DMS153 (cell line): ENCODE measurements at places on chromosomes 11 and 22.

DNA sequence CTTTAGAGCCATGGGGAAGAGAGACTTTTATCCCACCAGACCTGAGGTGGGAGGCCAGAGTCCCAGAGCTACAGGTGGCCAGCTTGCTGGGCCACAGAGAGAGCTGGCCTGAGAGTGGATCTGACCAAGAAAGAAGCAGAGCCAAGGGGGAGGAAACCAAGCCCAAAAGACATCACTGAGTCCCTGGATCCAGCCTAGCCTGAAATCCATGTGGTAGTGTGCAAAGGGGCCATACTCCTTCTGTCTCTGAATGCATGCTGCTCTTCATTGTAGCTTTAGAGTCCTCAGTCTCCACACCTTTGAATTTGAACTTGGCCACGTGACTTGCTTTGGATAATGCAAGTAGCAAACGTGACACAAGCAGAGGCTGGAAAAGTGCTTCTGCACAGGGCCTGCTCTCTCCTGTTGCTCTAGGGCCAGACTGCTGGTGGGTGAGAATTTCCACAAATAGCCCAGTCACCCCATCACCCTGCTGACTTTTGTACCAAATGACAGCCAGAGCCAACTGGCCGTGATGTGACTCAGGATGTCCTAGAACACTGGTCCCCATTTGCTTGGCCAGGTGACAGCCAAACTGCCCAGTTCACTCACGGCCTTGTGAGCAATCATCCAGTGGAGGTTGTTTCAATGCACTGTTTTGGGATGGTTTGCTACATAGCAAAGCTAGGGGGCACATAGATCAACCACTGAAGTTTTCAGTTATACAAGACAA is 93.6 kb downstream of the DHCR7 start:
- no peak for DNase-seq

DNA sequence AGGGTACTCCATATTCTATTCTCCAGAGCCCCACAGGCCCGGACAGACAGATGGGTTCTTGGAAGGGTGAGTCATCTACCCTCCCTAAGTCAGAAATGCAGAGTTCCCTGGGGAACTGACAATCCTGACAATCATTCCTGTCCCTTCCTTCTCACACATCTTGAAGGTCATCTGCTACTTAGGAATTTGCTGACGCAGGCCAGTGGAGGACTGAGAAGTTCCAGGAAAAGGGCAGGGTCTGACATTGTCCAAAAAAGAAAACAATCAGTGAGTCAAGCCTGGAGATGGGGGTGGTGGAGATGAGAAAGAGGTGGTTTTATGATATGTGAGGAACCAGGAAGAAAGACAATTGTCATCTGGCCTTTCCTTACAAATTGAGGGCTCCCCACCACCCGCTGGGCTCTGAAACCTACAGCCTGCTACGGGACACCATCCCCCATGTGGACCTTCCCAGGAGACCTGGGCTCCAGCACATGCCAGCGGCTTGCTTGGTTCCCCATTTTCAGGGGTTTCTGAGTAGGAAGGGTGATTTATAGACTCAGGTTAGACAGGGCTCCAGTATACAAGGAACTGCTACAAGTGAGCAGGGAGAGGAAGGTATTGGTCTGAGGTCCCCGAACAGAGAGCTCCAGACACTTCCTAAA is 12.9 kb downstream of the CD59 start:
- no peak for DNase-seq

GRCh38 chr11:104637662-104638170 is 260.5 kb downstream of the CASP12 start:
- DNase-seq: no peak

GRCh38 chr22:22830193-22830592 is 57.4 kb upstream of the IGLL5 start:
- no peak for DNase-seq

DNA sequence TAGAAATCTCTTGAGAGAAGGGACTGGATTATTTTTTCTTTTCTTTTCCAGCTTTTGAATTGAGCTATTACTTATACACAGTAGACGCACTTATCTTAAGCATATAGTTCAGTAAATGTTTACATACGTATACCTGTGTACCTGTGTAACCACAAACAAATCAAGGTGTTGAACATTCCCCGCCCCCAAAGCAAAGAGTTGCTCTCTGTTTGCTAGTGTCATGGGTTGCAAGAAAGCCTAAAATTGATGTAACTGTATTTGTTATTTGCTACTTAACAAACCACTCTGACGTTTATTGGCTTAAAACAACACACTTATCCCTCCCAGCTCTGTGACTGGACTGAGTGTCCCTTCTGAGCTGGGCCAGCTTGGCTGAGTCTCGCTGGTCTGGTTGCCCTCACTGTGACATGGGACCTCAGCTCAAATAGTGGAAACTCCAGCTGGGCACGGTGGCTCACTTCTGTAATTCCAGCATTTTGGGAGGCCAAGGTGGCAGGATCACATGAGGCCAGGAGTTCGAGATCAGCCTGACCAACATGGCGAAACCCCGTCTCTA is 25.4 kb upstream of the CABP2 start:
- DNase-seq: no peak

- peak; percentile 26 for DNase-seq
Observed at GRCh38 chr11:26331911-26332571, at the start of gene ANO3. Gene ANO3 (plus strand): TSS chr11:26332130. CDS start chr11:26332276, 146 bp downstream.

DNA sequence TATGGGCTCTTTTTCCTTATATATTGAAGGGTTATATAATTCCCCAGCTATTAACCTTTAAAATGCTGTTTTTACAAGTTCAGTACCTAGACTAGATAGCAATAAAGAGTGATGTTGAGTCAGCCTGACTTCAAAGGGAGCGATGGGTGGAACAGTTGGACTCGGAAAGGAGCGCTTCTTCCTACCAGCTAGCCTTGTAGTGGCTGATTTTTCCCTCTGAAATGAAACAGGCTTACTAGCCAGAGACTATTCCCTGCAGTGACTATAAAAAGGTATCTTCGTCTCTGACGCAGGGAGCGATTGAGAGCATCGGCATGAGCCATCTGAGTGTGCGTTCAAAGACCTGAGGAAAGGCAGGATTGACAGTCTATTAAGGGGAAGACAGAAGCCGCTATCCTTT is 66.0 kb upstream of the GRAMD1B start:
- DNase-seq: no peak

DNA sequence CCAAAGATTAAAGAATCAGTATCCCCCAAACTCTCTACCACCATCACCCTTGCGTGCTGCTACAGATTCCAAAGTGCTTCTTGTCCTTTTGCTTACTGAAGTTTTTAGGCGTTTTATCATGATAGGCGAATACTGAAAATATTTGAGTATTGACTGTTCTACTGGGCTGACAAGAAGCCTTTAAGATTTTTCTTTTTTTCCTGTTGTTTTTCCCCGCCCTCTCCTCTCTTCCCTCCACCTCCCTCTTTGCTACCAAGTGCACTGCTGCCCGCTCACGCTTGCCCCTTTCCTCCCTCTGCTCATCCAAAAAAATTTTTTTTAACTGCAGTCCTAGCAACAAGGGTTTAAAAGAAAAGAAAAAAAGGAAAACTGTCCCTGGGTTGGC is 679 bp downstream of the SPCS2 start:
- DNase-seq: no peak

- no peak for DNase-seq
Observed at GRCh38 chr22:27089264-27089663, 431.9 kb downstream of the MIAT start.

- no peak for DNase-seq
Observed at GRCh38 chr22:39254122-39254521, 9.3 kb upstream of the PDGFB start.

DNA sequence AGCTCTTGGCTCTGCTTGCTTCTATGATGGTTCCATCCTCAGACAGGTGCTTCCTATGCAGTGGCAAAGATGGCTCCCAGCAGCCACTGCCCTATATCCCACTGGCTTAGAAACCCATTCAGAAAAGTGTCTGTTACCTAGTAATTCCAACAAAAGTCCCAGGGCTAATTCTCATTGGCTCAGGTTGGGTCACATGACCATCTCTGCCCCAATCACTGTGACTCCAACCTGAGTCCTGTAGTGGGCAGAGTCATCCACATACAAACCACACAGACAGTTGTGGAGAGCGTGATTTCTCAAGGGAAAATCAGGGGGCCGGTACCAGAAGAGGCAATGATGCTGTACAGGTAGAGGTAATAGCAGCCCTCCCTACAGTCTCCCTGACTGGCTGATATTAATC is 67.5 kb downstream of the LHFPL7 start:
- DNase-seq: no peak

- DNase-seq: no peak
Observed at GRCh38 chr11:1125803-1126202, 31.9 kb upstream of the MUC5AC start.

- DNase-seq: no peak
Observed at GRCh38 chr22:33180356-33180755, 122.2 kb upstream of the SYN3 start.

DNA sequence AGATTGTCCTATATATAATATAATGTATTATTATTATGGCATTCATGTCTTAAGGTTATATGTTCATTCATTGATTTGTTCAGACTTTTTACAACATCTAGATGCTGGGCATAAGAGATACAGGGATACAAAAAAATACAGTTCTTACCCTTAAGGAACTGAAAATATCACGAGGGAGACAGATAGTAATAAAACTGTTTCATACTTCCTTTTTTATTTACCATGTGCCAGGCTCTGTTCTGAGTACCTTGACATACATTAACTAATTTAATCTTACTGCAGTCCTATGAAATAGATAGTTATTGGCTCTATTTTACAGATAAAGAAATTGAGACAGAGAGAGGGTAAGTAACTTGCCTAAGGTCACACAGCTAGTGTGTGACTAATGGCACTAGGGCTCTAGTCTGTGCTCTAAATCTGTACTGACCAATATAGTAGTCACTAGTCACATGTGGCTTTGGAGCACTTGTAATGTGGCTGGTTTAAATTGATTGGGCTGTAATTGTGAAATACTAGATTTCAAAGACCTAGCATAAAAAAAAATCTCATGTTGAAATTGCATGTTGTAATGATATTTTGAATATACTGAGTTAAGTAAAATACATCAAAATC is 21.3 kb downstream of the TRIM44 start:
- DNase-seq: no peak

DNA sequence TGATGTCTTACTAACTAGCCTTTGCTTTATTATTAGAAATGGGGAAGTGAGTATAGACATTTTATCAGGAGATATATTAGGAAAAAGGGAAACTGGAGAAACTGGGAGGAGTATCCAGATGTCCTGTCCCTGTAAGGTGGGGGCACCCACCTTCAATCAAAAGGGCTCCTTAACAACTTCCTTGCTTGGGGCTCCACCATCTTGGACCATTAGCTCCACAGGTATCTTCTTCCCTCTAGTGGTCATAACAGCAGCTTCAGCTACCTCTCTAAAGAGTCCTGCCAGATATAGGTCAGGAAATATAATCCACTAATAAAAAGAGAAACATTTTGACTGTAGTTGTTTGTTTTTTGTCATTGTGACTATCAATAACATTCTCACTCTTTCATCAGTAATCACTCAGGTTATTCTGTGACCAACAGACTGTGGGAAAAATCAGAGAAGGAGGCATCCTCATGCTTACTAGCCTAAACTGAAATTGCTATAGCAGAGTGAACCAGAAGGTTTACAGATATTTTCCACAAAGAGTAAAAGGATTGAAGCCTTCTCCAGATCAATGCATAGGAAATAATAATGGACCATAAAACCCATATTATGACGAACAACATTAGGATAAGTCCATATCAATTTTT is 10.4 kb downstream of the OR51B4 start:
- DNase-seq: no peak

GRCh38 chr11:88213406-88213805 is 38.2 kb upstream of the RAB38 start:
- DNase-seq: no peak

- no peak for DNase-seq
Observed at GRCh38 chr11:70262951-70263350, 7.5 kb upstream of the PPFIA1 start.

- no peak for DNase-seq
Observed at GRCh38 chr11:59660621-59661020, 8.2 kb downstream of the PATL1 start.

DNA sequence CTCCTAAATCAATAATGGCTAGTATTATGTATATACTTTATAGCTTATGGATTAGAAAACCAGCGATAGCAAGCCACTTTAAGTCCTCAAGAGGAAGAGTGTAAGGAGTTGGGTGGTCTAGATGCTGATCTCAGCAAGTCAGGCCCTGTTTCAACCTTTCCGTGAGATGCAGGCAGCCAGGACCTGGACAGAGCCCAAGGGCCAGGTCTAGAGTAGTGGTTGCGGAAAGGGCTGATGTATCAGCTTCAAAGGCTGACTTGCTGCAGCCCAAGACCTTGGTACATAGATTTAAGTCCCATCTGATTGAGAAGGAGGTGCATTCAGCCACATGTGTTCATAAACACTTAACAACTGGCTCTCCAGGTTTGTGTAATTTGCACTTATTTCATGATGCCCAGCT is 33.4 kb downstream of the FLI1 start:
- no peak for DNase-seq

- no peak for DNase-seq
Observed at GRCh38 chr11:9533736-9534473, 39.6 kb upstream of the WEE1 start.

DNA sequence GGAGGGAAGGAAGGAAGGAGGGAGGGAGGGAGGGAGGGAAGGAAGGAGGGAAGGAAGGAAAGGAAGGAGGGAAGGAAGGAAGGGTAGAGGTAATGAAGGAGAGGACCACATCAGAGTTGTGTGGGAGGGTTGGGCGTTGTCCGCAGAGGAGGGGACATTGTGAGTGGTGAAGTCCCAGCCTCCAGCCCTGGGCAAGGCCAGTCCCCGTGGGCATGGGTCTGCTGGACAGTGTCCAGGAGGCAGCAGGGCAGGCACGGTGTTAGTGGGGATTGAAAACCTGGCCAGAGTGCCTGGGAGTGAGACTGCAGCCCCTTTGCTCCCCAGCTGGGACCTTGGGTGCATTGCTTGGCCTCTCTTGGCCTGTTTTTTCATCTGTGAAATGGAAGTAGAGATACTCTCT is 1462.3 kb downstream of the BRD1 start:
- no peak for DNase-seq

- no peak for DNase-seq
Observed at GRCh38 chr11:46105926-46106325, 15.3 kb downstream of the PHF21A start.

GRCh38 chr11:96049426-96049825 is 125.5 kb upstream of the MTMR2 start:
- DNase-seq: no peak

DNA sequence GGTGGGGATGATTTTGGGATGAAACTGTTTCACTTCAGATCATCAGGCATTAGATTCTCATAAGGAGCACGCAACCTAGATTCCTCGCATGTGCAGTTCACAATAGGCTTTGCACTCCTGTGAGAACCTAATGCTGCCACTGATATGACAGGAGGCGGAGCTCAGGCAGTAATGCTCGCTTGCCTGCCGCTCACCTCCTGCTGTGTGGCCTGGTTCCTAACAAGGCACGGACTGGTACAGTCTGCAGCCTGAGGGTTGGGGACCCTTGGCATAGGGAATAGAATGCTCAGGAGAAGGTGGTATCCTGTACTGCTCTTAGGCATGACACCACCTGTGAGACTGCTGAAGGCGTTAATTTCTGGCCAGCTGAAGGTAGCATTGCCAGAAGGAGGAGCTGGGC is 47.0 kb downstream of the STIM1 start:
- no peak for DNase-seq

- DNase-seq: no peak
Observed at GRCh38 chr11:96960476-96960875, 570.7 kb downstream of the JRKL start.
